GM13977 (cell line): ENCODE measurements at places on chromosomes 2 and 18.

DNA sequence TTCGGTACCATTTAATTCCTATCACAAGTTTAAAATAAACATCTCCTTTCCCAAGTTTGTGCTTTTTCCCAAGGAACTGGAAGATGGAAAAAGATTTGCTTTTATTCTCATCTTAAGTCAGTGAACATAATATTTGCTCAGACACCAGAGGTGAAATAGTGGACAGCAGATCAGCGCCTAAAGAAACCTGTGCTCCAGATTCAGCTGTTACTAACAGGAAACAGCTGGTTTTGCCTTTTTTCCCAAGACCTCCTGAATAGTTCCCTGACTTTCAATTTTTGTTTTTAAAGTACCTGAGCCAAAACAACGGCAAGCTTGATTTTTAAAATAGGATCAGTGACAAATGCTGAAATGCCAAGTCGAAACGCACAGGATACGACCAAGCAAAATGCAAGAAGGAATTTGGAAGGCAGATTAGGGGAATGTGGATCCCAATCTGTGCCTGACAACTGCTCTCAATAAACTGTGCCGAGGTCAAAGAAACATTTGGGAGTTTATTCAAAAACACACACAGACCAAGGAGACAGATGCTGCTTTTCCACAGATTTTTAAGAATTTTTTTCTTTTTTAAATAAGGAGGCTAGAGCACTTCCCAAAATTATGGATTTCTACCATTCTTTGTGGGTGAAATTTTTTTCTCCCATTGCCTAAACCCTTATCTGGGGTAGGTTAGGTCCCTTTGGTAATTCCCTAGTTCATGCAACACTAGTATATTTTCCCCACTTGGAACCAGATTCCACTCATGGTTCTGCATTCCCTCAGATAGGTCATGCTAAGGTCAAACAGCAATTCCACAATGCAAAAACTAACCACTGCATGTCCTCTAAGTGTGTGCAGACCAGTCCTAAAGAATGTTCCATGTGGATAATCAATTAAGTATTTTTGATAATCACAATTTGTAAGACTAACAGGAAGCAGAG, 121.5 kb upstream of the PDE1A start:
- DNase-seq, result no peak

GRCh38 chr2:88201811-88202169, 31.6 kb downstream of the THNSL2 start:
- DNase-seq, result no peak

DNA sequence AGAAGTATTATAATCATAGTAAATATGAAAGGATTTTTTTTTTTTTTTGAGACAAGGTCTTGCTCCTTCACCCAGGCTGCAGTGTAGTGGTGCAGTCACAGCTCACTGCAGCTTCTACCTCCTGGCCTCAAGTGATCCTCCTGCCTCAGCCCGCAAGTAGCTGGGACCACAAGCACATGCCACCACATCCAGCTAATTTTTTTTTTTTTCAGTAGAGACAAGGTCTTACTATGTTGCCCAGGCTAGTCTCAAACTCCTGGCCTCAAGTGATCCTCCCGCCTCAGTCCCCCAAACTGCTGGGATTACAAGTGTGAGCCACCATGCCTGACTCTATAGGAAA, 301.6 kb upstream of the STON1 start:
- DNase-seq, result no peak

DNA sequence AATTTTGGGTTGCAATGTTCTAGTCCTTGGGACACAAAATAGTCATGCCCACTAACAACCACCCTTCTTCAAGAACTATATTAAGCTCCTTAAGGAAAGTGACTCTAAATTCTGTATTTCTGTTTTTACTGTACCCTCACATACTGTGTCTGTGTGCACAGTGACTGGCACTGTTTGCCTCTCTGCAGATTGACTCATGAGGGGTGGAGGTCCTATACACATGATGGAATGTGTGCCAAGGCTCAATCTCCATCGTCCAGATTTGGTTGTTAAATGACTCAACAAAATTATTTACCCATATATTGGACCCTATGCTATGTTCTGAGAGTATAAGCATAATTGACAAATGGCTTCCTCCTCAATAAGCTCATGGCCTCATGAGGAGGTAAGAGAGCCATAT, 126.6 kb upstream of the CWC22 start:
- DNase-seq, result no peak

GRCh38 chr2:217101972-217102371, 242.1 kb upstream of the TNP1 start:
- DNase-seq, result no peak

DNA sequence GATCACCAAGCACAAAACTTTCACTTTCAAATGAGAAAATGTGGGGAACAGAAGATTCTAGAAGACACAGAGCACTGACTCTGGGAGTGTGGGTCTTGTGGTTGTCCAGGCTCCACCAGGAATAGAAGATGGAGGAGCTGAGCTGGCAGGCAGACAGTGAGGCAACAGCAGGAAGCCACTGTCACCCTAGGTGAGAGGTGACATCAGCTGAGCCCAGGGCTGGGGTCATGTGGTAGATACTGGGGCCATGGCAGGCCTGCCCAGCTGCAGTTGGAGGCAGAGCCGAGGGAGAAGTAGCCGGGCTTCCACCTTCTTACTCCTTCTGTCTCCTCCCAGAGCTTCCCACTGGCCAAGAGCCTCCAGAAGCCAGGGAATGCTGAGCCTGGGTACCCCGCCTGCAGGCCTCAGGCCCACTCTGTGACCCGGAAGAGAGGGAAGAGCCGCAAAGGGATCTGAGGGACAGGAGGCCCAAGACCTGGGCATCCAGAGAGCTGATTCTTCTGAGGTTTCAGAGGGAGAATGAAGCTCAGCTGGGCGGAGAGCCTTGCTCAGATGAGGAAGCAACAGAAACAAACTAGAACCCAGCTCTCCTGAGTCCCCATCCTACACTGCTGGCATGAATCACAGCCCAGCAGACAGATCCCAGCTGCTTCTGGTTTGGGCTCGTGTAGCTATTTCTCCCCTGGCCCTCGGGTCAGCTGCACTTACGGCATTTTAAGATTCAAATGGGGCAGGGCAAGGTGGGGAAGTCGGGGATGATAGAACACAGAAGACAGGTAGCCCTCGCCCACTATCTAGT, 39.8 kb upstream of the ASAP2 start:
- no peak for DNase-seq

DNA sequence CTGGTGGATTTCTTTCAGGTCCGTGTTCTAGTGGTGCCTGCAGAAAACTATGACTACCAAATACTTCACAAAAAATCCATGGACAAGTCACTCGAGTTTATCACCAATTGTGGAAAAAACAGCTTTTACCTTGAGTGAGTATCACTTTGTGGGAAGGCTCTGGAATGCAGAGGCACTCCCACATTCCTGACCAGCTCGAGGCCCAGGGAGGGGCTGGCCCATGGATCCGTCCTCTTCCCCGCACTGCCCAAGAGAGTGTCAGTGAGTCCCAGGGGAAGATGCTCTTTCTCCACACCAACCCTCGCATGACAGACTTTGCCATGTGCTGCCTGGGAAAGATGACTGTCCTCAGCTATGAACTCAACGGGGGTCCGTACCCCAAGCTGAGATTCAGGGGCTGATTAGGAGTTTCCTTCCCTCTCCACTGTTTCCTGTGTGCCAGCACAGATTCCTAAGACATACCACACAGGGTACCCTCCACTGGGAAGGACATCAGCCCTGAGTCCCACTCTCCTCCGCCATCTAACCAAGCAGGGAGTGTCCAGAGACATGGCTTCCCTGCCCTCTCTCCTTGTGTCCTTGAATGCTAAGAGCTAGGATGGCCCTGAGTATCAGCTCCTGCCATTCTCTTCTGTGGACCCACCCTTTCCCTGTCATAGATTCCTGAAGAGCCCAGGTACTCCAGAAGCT, 155.9 kb downstream of the LAMA3 start:
- no peak for DNase-seq

DNA sequence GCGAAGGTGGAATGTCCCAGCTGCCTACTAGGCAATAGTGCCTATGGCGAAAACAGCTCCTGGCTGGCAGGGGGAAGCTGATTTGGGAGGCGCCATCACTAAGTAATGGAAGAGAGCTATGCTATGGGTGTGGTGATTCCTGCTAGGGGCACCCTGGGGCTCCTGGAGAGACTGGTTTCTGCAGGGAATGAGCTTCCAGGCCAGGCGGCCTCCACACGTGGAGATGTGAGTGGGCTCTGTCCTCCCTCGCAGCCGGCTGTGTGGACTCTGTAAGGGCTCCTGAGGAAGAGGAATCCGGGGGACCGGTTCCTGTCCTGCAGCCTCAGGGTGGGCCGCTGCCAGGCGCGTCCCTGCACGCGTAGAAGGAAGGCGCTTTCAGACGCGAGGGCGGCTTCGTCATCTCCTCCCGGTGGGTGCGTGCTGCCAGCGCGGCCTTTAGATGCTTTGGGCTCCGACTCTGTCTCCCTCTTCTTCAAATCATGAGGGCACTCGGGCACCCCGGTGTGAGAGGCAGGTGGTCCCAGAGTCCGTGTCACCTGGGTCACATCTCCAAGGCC, 55.5 kb upstream of the ANKRD62 start:
- peak; percentile 34 for DNase-seq

- DNase-seq, result no peak
These were observed 104.1 kb downstream of the TMEM131 start for GRCh38 chr2:97891611-97892010.

DNA sequence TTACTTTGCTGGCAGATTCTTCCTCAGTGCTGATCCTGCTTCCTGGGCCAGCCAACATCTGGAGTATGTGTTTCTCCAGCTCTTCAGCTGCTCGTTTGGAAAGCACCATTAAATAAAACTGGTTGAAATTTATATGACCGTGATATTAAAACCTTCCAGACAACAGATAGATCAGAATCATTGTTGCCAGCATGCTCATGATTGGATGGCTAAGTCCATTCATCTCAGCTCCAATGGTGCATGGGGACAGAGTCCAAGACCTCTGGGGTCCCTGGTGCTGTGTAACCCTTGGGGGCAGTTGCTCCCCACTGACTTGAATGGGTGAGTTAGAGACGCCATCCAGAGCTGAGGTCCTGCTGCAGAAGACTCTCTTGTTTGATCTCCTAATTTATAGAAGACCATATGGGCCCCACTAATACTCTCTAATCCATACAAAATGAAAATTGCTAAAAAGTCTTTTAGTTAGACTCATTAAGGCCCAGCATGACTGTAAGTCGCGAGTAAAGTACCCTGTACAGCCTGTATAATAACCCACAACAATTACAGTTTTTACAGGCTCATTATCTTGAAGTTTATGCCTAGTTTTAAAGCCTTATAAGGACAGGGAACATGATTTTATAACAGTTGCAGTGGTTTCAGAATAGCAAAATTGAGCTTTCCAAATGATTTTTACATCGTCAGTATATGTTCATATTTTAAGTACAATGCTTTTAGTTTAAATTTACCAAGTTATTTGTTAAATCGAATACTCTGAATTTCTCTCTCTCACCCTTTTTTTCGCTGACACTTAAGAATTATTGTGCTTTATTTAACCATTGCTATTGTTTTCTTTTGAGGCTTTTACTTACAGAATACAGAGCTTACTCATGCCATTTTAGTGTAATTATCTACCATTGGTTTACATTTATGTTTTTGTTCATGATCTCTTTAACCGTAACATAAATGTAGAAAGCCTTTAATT, 60.0 kb downstream of the CABLES1 start:
- DNase-seq, result no peak

DNA sequence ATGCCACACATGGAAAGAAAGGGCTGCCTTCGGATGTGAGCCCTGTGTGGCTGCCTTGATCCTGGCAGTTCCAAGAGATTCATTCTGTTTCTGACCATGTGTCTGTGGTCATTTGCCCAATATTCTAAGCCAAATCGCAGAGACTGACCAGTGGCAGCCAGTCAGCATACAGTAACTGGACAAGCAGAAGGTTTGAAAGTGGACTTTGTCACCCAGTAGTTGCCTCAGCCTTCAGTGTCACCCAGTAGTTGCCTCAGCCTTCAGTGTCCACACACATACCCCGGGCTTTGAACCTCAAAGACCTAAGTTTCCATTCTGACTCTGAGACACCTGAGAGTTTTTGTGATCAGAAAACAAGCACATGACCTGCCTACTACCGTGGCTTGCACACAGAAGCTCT, 5.0 kb downstream of the RFX8 start:
- no peak for DNase-seq

- no peak for DNase-seq
These were observed 29.9 kb upstream of the ZNG1B start for GRCh38 chr2:113407446-113408099.

DNA sequence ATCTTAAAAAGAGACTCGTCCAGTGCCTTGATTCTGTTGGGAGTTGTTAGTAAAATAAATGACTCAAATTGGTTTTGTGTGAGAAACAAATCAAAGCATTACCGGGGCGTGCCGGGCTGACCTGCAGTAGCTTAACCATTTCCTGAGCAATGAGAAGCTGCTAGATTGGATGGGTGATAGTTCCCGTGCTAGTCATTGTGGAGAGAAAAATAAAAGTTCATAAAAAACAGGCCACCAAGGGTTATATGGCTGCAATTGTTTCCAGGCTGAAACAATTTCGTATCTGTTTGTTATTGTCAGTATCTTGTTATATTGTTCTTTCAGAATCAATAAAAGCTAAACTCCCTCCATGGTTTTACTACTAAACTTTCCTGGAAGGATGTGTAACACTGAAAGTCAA, 314.4 kb downstream of the MTX2 start:
- no peak for DNase-seq

DNA sequence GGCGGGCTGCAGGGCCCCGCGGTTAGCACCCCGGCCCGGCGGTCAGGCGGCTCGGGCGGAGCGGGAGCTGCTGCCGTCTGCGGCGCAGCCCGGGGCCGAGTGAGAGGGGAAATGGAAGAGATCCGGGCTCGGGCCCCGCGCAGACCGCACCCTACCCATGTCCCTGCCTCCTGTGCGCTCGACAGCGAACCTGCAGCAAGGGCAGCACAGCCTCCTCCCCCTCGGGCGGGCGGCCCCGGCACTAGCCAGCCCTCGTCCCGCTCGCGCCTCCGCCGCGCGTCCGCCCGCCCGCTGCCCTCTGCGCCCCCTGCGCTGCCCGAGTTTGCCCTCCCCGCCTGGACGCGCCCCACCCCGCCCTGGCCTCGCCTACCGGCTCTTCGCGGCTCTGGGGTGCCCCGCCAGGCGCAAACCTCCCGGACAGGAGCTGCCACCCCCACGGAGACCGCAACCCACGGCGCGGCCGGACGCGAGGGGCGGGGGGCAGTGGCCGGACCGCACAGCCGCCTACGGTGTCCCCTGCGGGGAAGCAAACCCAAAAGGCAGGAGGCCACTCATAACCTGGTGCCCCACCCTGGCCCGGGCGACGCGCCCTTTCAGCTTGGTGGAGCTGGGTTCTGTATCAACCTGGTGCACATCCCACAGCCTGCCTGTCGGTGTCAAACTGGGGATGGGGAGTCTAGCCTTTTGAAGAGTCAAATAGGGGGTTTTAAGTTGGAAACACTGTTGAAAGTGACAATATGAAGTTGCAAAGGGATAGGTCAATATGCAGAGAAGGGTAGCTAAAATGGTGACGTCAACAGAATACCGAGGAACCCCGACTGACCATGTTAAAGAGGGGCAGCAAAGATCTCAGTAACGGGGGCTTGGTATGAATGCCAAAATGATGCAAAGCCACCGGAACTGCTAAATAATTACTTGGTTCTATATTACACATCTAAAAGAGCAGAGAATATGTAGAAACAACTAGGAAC, at the start of gene IHH:
IHH (minus strand) TSS at position 101 of the 971 bp plus-strand sequence. CDS start 454 bp downstream, outside the sequence.
- peak; percentile 45 for DNase-seq

DNA sequence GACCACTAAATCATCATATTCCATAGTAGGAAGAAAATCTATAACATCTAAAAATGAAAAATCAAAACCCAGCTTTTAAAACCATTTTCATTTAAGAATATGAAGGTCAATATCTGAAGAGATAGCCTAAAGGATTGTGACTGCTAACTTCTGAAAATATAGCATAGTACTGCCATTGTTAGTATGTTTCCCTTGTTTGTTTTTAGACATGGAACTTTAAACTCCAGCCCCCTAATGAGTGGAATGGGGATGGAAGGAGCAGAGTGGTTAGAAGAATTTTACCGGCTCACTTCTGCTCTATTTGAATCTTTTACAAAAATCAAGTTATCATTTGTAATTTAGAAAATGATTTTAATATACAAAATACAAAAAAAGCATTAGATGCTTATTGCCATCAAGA, 169.0 kb downstream of the CD226 start:
- no peak for DNase-seq
